SK-N-SH treated with all-trans-retinoic acid at 6 μM for 48 hours (cell line): ENCODE measurements at places on chromosomes 11 and 22.
A peak's percentile ranks its signal among the peaks of the same experiment; 100 is the strongest.

DNA sequence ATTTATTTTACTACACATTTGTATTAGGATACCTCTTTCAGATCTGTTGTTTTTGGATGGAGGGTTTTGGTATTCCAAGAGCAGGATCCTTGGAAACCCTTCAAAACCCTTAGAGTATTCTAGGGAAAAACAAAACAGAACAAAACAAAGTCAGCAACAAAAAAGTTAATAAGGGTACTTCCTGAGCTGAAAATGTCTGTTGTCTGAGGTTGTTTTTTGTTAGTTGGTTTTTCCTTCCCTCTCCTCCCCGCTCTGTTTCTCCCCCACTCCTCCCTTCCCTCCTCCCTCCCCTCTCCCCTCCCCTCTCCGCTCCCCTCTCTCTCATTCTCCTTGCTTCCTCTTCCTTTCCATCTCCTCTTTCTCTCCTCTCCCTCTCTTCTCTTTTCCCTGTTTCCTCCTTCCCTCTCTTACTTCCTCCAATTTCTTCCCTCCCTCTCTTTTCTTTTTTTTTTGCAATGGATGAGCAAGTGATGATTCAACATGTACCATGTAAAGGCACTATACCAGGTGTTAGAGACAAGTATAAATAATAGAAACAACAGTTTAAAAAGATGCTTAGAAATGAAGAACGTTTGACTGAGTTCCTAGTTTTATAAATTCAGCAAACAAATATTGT is 160.6 kb downstream of the TMEM135 start:
- no peak for ATAC-seq

- no peak for ATAC-seq
These were observed 78.7 kb upstream of the DRD2 start for GRCh38 chr11:113553915-113554314.

- no peak for ATAC-seq
These were observed 22.8 kb upstream of the RELT start for GRCh38 chr11:73353422-73353821.

GRCh38 chr11:47863189-47863897 is 15.2 kb upstream of the NUP160 start:
- peak; percentile 90 for ATAC-seq

DNA sequence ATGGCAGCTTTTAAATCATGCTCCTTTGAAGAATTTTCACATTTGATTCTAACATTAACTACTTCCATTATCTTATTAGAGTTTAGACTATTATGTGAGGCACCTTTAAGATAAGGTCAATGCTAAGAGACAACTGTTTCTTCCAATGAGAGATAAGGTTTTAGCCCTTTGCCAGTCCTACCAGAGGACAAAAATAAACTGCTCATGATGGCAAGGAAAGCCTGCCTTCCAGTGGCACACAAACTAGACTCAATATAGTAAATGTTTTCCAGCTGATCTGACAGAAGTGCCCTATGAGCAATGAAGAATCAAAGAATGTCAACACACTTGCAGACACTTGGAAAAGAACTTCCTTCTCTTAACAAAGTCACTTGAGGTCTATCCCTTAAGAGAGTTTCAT is 1152.4 kb upstream of the CCDC90B start:
- ATAC-seq = no peak

DNA sequence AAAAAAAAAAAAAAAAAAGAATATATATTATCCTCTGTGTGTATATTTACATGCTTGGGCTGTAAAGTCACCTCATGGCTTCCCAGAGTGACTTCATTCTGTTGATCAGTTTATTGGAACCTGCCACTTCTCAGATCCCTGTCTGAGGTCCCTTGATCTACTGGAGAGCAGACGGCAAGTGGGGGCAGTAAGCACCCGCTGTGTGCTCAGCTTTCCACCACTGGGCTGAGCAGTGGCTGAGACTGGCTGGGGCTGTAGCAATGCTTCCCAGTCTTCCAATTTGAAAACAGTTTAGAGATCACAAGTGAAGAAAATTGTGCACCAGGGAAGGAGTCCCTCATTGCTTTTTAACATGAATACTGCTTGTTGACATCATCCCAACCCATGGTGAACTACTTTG is 6.9 kb upstream of the RBM4B start:
- ATAC-seq = no peak

- no peak for ATAC-seq
These were observed 74.1 kb downstream of the TRIM29 start for GRCh38 chr11:120063686-120064340.

- no peak for ATAC-seq
These were observed 10.0 kb upstream of the ZNRF3 start for GRCh38 chr22:28873183-28873963.

DNA sequence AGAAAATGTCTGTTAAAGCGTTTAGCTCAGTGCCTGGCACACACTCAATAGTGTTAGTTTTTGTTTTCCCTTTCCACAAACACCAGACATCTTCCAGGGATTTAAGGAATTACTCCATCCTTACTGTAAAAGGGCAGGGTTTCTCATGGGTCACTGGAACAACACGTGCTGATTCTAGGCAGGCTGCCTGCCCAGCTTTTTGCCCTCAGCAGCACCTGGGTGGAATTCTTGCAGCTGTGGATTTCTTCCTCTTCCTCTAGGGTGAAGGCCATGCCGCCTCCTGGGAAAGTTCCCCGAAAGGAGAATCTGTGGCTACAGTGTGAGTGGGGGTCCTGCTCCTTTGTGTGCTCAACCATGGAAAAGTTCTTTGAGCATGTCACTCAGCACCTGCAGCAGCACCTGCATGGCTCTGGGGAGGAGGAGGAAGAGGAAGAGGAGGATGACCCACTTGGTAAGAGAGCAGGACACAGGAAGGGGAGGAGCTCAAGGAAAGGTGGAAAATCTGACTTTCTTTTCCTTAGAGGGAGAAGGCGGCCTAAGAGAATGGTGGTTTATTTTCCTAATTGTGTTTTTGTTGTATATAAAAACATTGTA is 5.4 kb downstream of the HINFP start:
- ATAC-seq = no peak

GRCh38 chr11:120814531-120815318 is 209.2 kb upstream of the TBCEL start:
- no peak for ATAC-seq
